ENCODE measurements at places on chromosomes 1 and 21.

- ATAC-seq, result no peak
Observed at GRCh38 chr1:230621324-230622030, 20.8 kb upstream of the COG2 start.

- peak; percentile 96 for ATAC-seq
Observed at GRCh38 chr1:44275991-44276405, 62.7 kb downstream of the DMAP1 start.

DNA sequence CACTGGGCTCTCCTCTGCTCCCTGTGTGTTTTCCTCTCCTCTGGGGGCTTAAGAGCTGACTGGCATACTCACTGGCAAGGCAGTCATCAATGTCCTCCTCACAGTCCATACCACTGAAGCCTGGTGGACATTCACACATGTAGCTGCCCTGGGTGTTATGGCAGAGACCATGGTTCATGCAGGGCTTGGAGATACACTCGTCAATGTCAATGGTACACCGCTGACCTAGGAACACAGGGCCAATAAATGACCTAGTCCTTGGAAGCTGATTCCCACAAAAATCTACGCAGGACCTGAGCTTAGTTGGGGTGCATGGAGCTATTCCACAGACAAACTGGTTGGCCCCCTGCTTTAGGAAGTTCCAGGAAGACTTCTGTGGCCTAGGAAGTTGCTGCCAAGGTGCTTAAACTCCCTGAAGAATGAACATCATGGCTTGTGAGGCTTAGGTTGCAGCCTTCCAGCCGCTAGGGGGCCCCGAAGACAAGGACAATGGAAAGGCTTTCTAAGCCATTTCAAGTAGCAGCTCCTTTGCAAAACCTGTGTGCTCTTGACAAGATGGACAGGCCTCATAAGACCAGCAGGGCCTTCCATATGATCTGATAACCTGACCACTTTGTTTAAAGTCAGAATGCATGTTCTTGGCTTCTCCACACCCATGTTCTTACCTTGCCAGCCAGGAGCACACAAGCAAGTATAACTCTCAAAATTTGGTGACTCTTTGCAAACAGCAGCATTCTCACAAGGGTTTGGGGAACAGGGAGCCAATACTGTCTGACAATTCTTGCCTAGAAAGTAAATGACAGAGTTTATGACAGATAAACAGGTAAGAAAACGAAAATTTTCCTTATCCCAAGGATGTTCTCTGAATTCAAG is 52.3 kb upstream of the ADAM30 start:
- peak; percentile 94 for ATAC-seq

- ATAC-seq, result no peak
Observed at GRCh38 chr1:30511991-30512913, 211.1 kb downstream of the MATN1 start.

DNA sequence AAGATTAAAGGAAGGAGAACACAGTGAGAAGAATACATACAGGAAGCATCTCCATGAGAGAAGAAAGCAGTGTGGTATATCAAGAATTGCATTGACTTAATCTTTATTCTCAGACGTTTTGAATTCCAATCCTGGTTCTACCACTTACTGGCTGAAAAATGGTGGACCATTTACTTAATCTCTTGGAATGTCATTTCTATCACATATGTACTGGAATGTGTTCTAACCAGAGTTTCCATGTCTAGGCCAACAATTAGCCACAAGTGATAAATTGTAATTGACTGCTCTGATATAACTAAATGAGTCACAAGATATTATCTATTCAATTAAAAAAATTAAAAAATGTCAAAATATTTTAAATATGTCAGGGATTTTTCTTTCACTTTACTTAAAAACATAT is 626.1 kb downstream of the PTPRC start:
- ATAC-seq, result no peak

- ATAC-seq, result peak; percentile 5
Observed at GRCh38 chr21:17613242-17613676, 558 bp upstream of the BTG3 start.

DNA sequence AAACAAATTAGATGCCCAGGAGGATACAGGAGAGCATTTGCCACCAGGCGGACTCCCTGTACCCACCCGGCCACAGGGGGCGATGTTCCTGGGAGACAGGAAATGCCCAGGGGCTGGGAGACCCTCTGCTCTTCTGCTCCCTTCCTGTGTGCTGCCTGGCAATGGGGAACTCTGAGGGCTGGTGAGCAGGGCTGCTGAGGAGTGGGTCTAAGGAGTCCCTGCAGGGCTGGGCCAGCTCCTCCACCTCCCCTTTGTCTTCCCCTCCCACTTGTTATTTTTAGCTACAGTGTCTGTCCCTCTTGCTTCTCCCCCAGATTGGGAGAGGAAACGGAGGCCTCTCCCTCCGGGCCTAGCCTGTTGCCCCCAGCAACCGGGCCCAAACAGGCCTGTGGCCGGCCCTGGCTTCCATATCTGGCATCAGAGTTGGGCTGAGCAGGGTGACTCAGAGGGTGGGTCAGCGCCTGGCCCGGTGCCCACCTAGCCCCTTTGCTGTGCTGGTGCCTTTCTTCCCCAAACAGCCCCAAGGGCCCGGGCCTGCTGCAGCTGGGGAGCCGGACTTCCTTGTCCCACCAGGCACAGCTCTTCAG is 11.6 kb downstream of the LMNA start:
- ATAC-seq, result peak; percentile 27

GRCh38 chr1:56249234-56249633 is 330.1 kb downstream of the PLPP3 start:
- ATAC-seq, result no peak

- ATAC-seq, result peak; percentile 86
Observed at GRCh38 chr1:111515291-111516004, 12.0 kb upstream of the ADORA3 start.

GRCh38 chr1:217889401-217889800 is 258.3 kb downstream of the SPATA17 start:
- no peak for ATAC-seq

- no peak for ATAC-seq
Observed at GRCh38 chr1:113792471-113792870, 19.8 kb downstream of the RSBN1 start.

All from motor neuron (in vitro differentiated cells).